ENCODE measurements at places on chromosomes 4 and X.

DNA sequence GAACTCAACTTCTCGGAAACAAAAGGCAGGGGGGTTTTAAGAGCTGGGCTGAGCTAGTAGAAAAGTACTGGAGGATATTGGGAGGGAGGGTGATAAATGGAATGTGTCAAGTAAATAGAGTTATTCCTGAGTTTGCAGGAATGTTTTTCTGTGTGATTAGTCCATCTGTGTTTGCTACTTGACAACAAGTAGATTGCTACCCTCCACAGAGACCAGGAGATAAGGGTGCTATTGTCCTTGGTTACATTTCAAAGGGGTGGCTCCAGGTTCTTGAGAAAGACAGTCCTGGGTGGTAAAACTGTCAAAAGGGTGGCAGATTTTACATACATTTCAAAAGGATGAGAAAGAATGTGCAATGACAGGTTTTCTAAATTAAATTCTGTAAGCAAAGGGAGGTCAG lies 181.2 kb upstream of the PPP3CA start:
- no peak for DNase-seq

DNA sequence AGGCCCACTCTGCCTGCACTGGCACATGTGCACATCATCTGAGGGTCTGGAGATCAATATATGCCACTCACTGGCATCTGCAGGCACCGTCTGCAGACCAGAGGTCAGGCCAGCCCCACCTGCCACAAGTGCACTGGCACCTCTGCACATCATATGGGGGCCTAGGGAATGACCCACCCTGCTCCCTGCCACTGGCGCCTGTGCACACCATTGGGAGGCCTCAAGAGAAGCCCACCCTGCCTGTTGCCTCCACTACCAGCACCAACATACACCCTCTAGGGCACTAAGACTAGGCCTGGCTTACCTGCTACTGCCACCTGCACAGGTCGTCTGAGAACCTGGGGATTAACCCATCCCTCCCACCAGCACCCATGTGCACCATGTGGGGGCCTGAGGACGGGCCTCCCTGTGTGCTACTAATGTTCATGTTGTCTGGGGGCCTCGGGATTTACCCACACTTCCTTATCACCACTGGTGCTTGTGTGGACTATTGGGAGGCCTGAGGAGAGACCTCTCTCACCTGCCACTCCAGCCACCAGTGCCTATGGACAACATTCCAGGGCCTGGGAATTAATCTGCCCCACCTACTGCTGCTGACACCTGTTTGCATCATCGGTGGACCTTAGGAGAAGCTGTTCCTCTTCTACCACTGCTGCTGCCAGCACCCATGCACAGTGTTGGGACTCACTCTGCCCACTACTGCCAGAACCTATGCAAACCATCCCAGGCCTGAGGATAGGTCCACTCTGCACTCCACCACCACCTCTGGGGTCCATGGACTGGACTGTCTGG lies 113.7 kb downstream of the REELD1 start:
- no peak for DNase-seq

- DNase-seq = no peak
Measured at GRCh38 chrX:23478056-23478455, 143.4 kb downstream of the PTCHD1 start.

DNA sequence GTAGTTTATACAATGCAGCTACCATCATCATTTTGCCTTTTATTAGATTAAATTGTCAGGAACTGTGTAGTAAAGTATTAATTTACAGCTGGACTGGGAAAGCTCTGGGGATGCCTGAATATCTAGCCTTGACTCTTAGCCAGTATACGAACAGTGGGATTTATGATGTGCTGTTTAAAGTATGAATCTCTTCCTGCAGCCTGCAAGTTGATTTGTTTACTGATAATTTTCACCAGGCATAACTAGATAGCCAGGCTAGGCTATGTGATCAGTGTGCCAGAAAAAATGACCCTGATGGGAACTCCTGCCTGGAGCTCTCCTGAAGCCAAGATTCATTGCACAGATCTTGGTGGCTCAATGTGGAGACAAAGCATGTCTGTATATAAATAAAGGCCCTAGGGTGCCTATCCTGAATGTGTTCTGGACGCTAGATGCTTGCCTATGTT lies 119.2 kb downstream of the SCLT1 start:
- DNase-seq = no peak

- no peak for DNase-seq
Measured at GRCh38 chr4:187961961-187962360, 33.6 kb upstream of the ZFP42 start.

DNA sequence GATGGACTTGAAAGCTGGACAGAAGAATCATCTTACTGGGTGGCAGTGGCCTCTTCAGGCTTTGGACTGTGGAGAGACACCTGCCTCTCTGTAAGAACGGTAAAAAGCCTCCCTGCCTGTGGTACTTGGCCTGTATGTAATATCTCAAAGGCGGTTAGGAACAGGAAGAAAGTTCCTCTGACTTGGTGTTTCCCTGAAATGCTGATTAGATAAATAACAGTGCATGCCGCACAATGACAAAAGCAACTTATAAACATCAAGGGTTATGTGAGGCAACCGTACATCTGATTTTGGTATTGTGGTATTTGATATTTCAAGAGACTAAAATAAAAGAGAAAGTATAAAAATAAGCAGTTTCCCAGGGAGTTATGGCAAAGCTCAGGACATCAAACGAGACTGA lies 92.4 kb upstream of the SORBS2 start:
- no peak for DNase-seq

DNA sequence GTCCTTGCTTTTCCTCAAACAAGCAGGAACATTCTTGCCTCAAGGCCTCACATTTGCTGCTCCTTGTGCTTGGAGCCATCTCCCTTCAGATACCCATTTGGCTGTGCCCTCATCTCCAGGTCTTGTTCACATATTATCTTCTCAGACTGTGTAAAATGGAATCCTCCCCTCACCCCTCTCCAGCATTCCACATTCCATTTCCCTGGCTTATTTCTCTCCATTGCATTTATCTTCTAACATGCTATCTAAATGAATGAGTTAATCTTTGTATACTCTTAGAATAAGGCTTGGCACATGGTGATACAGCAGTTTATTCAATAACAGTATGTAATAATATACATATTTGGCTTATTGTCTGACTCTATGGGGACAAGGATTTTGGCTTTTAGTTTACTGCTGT lies 8.8 kb upstream of the GALNT7 start:
- no peak for DNase-seq

DNA sequence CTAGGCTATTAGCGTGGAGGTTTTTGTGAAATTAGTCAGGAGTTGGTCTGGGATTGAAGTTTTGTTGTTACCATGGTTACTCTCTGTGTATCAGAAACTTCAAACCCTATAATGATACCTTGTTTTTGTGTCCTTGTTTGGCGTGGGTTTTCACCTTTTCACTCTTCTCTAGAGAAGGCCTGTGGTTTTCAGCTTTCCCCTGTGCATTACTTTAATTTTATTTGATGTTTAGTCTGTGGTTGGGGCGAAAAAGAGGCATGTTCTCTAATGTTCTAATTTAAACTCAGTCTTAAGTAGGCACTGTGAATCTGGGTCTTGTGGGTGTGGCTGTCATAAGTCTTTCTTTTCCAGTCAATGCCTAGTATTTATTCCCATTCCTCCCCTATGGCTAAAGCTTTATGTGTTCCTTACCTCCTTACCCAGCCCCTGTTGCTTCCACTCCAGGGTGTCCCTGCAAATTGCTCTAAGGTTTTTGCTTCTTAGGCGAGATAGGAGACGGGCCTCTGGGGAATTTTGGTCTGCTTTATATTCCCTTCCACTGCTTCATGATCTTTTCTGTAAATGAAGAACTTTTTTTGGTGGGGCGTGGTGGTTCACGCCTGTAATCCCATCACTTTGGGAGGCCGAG lies 326.3 kb upstream of the ZCCHC13 start:
- DNase-seq = no peak

GRCh38 chr4:168598191-168598590 lies 101.3 kb downstream of the PALLD start:
- DNase-seq = no peak

GRCh38 chr4:47057991-47058390 lies 26.6 kb downstream of the GABRB1 start:
- no peak for DNase-seq

- DNase-seq = no peak
Measured at GRCh38 chrX:155744534-155744933, 131.8 kb upstream of the TMLHE start.
